AG04449 (cell line): ENCODE measurements at places on chromosomes 6 and 20.
A peak's percentile ranks its signal among the peaks of the same experiment; 100 is the strongest.

DNA sequence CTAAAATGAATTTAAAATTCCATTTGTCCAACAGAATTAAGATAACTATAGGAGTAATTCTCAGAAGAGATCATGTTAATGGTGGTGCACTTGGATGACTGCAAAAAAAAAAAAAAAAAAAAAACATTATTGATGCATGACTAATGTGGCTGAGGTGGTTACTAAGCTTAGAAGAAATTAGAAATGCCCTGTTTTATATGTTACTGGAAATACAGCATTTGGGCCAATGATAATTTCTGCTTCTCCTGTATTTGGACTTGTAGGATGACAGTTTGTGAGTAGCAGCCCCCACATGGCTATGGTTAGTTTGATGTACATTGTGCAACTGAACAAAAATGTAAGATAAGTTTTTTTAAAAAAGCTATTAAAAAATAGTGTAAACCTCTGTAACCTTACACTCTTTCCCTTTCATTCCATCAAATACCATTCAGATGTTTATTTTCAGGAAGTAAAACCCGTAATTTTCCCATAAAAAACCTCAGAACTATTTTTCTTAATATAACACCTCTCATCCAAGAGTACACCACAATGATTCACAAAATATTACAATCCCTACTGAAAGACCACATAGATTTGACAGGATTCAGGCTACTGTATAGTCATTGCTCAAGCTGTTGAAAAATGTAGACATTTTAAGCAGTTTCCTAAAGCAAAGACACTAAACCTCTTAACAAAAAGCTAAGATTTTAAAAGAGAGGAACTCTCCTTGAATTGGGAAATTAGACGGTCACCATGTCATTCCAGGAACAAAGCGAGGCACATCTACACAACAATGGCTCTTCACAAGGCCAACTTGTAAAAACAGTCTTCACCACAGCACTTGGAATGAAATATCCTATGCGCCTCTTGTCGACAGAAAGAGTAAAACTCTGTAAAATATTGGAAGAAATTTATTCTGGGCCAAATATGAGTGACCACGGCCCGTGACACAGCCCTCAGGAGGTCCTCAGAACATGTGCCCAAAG is 83.0 kb downstream of the WDR27 start:
- DNase-seq = peak; percentile 95

GRCh38 chr6:143817621-143818020 is 25.5 kb upstream of the LTV1 start:
- no peak for DNase-seq

DNA sequence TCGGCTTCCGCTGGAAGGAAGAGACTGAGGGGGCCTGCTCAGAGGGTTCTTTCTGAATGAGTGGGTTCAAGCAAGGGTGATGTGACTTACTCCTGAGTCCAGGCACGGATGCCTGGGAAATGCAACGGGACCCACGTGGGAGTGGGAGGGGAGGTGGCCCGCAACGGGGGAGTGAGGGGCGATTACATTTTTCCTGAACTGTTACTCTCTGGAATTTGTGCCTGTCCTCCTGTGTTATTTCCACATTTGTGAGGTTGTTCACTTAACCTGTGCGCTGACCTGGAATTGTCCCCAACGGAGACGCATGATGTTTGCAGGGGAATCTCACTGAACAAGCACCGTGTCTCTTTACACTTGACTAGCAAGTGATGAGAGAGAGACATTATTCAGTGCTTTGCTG is 209.4 kb downstream of the CDH4 start:
- DNase-seq = no peak

DNA sequence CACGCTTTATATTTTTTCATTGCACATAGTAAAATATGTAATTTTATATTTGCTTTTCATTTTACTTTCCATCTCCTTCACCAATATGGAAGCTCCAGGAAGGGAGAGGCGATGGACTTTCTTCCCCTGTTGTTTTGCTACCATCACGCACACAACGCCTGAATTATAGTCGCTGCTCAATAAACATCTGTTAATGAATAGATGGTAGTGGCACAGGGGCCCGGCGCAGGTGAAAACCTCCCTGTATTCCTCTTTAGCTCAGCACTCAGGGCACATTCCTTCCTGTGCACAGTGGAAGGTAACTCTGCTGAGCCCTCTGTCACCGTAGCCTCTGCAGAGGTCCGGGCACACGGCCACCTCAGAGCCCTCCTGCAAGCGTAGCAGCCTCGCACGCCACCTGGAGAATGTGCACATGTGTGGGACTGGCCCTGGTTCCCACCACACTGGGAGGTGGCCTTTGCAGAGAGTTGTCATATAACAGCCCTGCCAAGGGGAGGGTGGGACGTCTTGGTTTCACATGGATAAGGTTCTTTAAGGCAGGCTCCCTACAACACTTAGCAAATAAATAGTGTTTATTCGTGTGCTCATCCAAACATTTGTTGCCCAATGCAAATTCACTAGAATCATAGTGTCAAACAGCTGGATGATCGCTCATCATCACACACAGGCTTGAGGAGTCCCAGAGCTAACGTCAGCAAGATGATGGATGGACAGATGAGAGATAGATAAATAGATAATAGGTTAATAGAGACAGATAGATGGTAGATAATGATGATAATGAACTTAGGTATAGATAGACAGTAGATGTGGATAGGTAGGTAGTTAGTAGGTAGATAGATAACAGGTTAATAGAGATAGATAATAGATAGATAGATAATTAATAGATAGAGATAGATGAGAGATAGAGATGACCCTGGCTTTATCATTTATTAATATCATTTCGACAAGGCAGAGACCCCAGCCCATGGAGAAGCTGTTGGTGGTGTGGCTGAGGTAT is 32.3 kb upstream of the AFDN start:
- no peak for DNase-seq

DNA sequence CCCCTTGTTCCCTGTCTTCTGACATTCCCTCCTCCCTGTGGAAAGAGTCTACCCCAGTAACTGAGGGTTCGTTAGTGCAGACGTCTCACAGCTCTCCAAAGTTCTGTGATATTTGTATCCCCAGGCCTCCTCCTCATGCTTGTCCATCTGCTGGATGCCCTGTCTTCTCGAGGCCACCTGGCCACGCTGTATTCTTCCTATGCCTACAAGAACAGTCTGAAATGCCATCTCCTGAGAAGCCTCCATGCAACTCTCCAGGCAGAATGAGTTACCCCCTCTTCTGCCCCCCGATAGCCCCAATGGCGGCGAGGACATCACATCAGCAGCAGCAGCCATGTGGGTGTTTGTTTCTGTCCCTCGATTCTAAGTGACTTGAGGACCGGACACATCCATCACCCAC is 9.3 kb downstream of the ULBP2 start:
- DNase-seq = no peak

DNA sequence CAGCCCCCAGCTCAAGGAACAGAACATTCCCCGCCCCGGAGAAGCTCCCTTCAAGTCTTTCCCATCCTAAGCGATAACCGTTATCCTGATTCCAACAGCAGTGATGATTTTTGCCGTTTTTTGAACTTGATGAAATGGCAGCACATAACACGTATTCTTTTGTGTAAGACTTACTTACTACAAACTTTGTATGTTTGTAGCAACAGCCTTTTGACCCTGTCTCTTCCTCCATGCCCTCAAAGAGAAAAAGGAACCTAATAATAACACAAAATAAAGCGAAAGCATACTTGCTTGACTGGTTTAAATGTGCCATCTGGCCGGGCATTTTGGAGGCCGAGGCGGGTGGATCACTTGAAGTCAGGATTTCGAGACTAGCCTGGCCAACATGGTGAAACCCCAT is 26.4 kb upstream of the SLC9A8 start:
- no peak for DNase-seq

DNA sequence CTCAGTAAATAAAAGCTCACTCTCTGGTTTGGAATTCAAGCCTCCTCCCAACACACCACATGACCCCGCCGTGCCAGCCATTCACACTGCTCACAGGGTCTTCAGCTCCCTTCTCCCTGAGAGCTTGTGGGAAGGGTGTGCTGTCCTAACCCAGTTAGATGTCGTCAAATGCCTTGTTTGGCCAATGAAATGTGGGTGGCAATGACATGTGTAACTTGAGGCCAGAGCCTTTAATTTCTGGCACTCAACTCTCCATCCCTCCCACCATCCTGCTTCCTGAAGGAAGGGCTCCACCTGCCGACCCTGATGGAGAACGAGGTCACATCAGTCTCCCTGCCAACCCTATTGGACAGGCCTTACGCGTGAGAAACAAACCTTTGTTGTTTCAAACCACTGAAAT is 224.5 kb upstream of the AGPAT4 start:
- DNase-seq = no peak

DNA sequence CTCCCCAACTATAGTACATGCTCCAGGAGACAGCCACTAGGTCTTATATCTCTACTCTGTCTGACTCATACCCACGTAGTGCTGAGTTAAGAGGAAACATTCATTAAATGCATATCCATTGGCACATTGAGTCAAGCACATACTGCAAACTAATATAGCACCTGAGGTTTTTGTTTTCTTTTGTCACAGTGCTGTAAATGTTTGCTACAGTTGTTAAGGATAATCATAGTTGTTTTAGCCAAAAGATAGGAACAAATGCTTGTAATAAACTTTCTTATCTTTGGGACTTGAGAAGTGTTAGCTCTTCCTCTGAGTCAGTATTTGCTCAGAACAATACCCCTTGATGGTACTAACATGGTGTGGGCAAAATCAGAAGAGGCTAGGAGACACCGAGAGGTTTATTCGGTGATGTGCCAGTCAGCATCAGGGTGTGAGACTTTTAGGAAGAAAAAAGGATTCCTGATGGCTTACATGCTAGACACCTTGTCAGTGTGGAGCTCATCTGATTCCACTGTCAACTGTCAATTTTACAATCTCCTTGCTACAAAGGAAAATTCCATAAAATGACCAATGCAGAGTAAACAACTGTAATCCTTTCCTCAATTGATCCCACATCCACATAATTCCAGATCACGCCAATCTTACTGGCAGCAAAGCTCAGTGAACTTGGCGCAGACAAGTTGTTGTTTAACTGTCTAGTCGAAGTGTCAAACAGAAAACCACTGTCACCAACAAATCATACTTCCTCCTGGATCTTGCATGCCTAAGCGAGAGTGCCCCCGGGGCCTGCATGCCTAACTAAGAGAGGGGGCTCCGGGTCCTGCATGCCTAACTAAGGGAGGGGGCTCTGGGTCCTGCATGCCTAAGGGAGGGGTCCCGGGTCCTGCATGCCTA is 36.1 kb downstream of the ELOVL2 start:
- no peak for DNase-seq

GRCh38 chr20:24590178-24590982 is 121.0 kb downstream of the SYNDIG1 start:
- DNase-seq = no peak

DNA sequence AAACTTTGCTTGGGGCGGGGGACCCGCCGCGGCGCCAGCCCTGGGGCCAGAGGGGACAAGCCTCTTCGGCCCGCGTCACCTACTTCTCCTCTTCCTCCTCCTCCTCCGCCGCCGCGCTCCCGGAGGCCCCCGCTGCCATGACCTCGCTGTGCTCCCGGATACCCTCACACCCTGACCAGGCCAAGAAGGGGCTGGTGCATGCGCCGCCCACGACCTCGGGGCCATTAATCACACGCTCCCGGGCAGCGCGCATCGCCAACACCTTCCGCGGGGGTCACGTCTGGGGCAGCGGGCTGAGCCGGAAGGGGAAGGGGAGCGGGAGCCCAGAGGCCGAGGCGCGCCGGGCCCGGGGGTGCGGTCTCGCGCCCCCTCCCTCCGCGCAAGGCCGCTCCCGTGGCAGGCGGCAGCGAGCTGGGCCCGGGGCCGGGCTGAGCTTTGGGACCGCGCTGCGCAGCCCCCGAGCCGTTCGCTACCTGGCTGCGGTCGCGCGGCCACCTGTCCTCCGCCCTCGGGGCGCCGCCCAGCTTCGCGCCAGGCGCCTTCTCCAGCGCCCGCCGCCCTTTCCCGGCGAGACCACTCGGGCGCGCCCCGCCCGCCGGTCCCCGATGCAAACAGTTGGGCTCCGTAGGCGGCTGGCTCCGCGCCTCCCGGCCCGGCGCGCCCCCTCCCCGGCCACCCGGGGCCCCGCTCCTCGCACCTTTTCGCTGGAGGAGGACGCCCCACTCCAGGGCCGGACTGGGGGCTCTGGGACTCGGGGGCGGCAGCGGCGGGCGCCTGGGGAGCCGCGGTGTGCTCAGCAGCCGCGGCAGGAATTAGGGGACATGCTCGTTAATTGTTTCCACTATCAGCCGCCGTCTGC is 575 bp upstream of the CNR1 start:
- no peak for DNase-seq

DNA sequence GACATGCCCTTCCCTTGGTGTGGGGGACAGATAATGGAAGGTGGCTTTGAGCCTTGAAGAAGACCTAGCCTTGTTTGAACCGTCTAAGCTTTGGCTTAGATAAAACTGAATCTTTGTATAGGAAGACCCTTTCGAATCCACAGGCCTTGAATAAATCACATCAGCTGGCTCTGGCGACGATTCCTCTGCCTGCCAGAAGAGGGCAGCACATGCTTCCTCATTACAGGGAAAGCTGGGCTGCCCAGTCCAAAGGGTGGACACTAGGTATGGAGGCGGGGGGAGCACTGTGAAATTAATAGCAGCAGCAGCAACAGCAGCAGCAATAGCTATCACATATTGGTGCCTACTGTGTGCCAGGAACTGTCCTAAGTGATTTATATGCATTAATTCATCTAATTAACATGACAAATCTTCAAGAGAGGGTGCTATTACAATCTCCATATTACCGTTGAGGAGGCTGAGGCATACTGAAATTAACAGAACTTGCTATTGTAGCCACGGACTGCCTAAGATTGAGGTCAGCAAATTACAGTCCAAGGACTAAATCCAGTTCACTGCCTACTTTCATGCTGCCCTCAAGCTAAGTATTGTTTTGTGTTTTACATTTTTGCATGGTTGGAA is 85.1 kb downstream of the CLIC5 start:
- no peak for DNase-seq

DNA sequence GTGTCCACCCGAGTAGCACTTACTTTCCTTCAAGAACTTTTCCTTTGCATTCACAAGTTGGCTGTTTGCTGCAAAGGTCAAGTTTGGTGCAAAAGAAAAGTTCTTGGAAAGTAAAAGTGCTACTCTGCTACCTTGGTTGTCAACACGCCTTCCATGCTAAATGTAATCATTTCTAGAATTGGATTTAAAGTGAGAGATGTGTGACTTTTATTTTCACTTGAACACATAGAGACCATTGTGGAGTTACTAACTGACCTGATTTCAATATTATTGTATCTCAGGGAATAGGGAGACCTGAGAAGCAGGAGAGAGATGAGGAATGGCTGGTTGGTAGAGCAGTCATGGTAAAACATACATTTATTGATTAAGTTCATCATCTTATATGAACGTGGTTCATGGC is 49.7 kb upstream of the IFNGR1 start:
- no peak for DNase-seq
